ENCODE measurements at places on chromosomes 12 and 14. TPM values are rescaled to one million over a fixed set of nuclear protein-coding genes. Genes with fewer than 3 reads are reported as not detected.
A peak's percentile ranks its signal among the peaks of the same experiment; 100 is the strongest.

DNA sequence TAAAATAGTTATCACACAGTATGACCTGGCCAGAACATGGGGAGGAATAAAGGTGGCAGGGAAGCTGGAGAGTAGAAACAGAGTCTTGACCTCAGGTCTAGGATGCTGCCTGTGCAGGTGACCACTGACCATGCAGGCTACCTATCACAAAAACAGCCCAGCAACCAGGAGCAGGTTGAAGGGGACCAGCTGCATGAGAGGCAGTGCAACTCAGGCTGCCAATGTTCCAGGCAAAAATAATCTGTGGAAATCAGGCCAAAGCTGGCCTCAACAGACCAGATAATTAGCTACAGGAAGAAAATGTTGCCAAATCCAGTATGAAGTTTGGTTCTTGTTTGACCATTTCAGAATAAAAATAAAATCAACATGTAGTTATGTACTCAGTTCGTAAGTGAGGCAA lies 72.6 kb downstream of the PDE6H start:
- no peak for DNase-seq

DNA sequence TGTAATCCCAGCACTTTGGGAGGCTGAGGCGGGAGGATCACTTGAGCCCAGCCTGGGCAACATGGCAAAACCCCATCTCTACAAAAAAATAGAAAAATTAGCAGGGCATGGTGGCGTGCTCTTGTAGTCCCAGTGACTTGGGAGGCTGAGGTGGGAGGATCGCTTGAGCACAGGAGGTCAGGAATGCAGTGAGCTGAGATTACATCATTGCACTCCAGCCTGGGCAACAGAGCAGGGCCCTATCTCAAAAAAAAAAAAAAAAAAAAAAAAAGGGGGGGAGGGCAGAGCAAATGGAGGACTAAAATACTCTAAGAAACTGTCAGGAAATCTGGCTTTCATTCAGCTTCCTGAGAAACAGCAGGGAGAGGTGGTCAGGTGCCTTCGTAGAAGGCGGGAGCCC lies 31.7 kb upstream of the TSPAN9 start:
- DNase-seq, result no peak

The ZNF385A gene
- total RNA-seq, result 0.55 TPM

GRCh38 chr14:56808383-56809269 lies 1.7 kb downstream of the OTX2 start:
- no peak for DNase-seq

GRCh38 chr14:75438486-75439080 lies 10.8 kb downstream of the JDP2 start:
- DNase-seq, result no peak

DNA sequence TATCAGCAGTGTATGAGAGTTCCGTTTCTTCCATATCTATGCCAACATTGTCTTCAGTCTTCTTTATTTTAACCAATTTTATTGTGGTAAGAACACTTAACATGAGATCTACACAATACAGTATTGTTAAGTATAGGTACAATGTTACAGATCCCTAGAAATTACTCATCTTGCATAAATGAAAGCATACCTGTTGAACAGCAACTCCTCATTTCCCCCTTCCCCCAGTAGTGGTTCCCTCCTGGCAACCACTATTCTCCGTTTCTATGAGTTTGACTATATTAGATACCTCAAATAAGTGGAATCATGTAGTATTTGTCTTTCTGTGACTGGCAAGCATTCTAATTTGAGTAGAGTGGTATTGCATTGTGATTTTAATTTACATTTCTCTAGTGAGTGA lies 150.5 kb downstream of the CRADD start:
- DNase-seq, result no peak

The DNAAF2 gene
- total RNA-seq, result 10.2 TPM

The SLC35F4 gene
- not detected for total RNA-seq

The GUCY2C gene
- not detected for total RNA-seq

GRCh38 chr12:67354966-67355365 lies 85.8 kb downstream of the CAND1 start:
- DNase-seq, result no peak

DNA sequence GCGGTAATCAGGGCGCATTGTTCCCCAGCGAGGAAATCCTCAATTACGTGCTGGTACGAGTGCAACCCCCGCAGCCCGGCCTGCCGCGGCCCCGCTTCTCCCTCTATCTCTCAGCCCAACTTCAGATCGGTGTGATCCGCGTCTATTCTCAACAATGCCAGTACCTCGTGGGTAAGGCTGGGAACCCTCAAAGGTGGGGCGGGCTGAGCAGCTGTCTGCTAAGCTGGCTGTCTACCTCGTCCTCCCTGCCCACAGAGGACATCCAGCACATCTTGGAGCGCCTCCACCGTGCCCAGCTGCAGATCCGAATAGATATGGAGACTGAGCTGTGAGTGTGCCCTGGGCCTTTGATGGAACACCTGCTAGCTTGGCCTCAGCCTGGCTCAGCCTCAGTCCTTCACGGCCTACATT lies 996 bp downstream of the REC8 start:
- no peak for DNase-seq

- DNase-seq, result no peak
These were observed 62.7 kb downstream of the GALNT4 start for GRCh38 chr12:89461649-89462612.

The AQP2 gene
- total RNA-seq, result not detected

The CCDC177 gene
- not detected for total RNA-seq

DNA sequence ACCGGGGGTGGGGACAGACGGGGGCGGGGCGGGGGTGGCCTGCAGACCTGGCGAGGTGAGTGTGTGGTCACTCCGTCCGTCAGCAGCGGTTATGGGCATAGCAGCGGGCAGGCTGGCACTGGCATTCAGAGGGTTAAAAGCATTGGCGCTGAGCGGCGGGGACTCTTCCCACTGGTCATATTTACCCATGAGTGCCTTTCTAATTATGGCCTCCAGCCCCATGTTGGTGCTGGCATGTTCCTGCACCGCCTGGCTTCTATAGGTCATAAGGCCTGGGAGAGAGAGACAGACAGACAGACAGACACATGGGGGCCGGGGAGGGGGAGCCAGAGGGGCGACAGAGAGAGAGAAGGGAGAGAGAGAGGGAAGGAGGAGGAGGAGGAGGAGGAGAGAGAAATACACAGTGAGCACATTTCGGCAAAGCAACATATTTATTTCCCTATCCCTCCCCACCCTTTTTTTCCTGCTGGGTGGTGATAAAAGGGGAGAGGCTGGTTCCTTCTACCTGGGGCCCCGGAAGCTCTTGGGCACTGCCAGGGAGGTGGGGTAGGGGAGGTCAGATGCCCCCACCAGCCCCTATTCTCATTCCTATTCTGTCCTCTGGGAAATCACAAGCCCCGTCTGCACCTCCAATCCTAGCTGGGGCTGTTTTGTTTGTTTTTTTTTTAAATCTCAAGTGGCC lies 32.6 kb downstream of the RFLNA start:
- DNase-seq, result no peak

DNA sequence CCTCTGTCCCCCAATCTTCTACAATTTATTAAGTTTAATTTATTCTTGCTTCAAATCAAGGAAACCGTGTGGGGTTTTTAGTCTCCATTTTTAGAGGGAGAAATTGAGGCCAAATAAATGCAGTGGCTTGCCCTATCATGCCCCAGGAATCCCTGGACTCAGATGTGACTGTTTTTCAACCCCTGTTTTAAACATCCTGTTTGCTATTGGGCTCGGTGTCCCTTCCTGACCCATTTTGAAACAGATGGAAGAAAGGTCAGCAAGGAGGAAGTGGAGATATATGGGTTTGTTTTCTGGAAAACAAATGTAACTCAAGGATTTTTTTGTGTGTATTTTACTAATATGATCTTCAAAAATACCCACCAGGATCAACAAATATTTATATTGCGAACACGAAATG lies 84.7 kb downstream of the DACT1 start:
- no peak for DNase-seq

The PRB2 gene
- not detected for total RNA-seq

- DNase-seq, result no peak
These were observed 345.1 kb downstream of the RAD51B start for GRCh38 chr14:68164711-68165113.

- peak; percentile 85 for DNase-seq
These were observed 35.3 kb downstream of the MAP1LC3B2 start for GRCh38 chr12:116594325-116595038.

- no peak for DNase-seq
These were observed 390.6 kb downstream of the KCNH5 start for GRCh38 chr14:62654641-62655040.

DNA sequence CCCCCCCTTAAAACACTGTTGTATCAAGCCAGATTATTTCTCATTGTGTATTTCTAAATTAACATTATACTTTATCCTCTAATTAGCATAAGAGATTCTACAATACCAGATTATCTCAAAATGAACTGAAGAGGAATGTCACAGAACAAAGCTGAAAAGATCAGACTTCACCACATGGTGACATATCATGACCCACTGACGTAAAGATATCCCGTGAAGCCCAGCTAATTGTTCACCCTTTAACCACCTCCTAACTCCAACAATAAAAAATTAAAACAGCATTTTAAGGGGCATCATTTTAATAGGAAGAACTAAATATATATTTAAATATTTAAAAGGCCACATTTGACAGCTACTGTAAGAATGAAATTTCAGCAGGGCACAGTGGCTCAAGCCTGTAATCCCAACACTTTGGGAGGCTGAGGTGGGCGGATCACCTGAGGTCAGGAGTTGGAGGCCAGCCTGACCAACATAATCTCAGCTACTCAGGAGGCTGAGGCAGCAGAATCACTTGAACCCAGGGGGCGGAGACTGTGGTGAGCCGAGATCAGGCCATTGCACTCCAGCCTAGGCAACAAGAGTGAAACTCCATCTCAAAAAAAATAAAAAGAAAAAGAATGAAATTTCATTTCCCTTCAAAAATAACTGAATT lies 29.0 kb downstream of the CDK17 start:
- DNase-seq, result no peak

The TCL1B gene
- not detected for total RNA-seq

The FERMT2 gene
- not detected for total RNA-seq

GRCh38 chr12:29438752-29439408 lies 57.9 kb upstream of the ERGIC2 start:
- DNase-seq, result no peak

- DNase-seq, result no peak
These were observed 873.1 kb upstream of the TMEM132C start for GRCh38 chr12:127393896-127394295.

The MGP gene
- 0.34 TPM for total RNA-seq

The ANKRD52 gene
- 55.0 TPM for total RNA-seq

GRCh38 chr12:40942326-40942725 lies 245.8 kb upstream of the PDZRN4 start:
- DNase-seq, result no peak

GRCh38 chr12:120693848-120694247 lies 6.9 kb downstream of the MLEC start:
- DNase-seq, result no peak

GRCh38 chr14:73153272-73153671 lies 17.0 kb downstream of the PSEN1 start:
- no peak for DNase-seq

GRCh38 chr14:21169573-21169972 lies 13.7 kb upstream of the OR5AU1 start:
- no peak for DNase-seq

GRCh38 chr12:16531621-16532020 lies 74.3 kb downstream of the LMO3 start:
- no peak for DNase-seq

DNA sequence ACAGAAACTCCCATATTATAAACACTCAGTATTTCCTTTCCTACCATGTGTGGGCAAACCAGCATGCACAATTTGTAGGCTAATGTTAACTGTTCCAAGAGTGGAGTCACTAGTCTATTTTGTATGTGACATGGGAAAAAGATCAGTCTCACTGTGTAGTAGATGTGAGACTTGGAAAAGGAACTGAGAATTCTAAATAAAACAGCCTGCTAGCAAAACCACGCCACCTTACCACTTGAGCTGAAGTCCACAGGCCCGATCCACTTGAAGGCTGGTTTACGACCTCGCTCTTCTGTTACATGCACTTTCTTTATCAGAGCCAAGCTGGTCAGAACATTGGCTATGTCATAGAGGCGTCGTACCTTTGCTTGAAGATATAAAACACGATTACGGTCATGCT lies 22.5 kb downstream of the E2F7 start:
- no peak for DNase-seq

GRCh38 chr12:116984098-116984497 lies 73.3 kb downstream of the FBXW8 start:
- no peak for DNase-seq

The SYT1 gene
- total RNA-seq, result not detected

GRCh38 chr14:33335366-33335765 lies 396.7 kb downstream of the NPAS3 start:
- DNase-seq, result no peak

The CLEC1A gene
- not detected for total RNA-seq

DNA sequence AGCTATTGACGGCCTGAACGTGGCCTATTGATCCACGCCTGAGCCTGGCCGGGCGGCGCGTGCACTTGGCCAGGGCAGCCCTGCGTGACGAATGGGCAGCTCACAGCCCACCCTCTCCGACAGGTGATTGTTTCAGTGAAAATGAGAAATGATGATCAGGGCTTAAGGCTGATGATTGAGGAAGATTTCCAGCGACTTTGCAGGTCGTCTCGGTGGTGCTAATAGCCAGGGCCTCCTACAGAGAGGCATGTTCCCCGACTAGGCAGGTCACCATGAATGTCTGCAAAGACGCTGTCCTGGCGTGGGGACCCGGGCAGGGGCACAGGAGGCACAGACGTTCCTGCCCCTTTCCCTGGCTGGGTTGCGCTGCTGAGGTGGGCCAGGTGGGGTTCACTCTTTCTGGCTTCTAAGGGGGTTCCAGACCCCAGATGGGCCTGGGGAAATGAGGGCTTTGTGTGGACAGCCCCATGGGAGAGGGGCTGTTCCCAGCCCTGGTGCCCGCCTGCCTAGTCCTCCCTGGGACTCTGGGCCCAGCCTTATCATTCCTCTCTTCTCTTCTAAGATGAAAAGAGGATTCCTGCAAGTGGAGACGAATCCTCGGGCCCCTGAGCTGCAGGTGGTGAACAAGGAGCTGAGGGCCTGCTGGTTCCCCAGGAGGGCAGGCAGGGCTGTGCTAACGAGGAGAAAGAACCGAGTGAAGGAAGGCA lies 157.4 kb downstream of the KIF26A start:
- no peak for DNase-seq

DNA sequence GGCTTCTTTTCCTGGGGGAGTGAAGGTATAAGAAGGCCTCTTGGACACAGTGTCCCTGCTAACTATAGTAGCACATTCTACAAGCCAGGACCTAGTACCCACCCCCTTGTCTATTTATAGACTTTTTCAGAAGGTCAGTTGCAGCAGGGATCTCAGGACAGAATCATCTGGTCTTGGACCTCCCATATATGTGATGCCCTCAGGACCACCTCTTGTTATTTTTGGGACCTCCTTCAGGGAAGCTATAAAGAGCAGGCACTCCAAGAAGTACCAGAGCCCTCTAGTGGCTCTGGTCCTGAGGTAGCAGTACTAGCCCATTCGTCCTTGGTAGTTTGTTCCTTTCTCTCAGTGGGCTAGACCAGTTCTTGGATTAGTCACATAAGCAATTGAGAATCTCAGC lies 4.3 kb downstream of the COQ10A start:
- DNase-seq, result no peak

The PRR4 gene
- total RNA-seq, result 2.9 TPM

GRCh38 chr14:44352201-44352600 lies 154.9 kb downstream of the FSCB start:
- DNase-seq, result no peak
